GOT3 (cell line): ENCODE measurements at places on chromosomes 2 and 18.

DNA sequence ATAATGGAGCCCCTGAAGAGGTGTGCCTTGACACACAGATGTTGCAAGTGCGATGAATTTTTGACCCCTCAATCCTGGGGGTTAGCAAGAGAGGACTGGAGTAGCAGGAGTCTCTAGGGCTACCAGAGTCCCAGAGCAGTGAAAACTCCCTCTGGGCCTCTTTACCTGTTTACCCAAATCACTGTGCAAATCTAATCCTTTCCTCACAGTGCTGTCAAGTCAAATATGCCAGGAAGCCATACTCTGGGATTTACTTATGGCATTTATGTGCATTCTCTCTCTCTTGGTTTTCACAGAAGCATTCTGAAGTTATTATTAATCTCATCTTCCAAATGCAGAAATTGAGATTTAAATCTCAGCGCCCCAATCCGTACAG, 62.0 kb downstream of the MOGAT1 start:
- DNase-seq: no peak

DNA sequence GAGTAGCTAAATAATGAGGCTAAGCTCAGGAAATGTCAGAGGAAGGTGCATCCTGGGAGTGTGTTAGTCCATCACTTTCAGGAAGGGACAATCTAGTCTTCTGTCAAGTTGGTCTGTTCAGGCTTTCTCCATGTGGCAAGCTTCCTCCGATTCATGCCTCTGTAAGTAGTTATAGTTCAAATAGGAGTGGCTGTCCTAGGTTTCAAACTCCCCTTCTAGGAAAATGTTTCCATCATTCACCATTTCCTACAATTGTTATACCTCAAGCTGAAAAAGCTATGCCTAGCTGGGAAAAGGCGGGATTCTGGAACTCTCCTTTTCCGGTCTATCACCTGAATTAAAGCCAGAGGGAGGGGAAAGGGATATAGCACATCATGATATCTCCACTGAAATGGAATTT, 287.7 kb upstream of the ZSWIM2 start:
- DNase-seq: no peak

GRCh38 chr2:138712212-138712979, 67.8 kb downstream of the NXPH2 start:
- DNase-seq: no peak

DNA sequence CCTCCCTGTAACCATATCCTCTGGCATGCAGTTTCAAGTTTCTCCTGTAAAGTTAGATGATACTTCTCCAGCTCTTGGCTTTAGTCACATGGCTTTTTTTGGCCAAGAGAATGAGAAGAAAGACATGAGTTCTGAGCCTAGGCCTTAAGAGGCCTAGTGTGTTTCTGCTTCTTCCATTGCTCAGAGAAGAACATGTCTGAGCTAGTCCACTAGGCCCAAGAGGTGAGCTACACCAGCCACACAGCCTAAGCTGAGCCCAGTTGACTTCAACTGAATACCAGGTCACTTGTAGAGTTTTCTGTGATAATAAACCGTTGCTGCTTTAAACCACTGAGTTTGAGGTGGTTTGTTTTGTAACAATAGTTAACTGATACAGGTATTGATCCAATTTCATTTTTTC, 19.9 kb upstream of the EFEMP1 start:
- DNase-seq: no peak

DNA sequence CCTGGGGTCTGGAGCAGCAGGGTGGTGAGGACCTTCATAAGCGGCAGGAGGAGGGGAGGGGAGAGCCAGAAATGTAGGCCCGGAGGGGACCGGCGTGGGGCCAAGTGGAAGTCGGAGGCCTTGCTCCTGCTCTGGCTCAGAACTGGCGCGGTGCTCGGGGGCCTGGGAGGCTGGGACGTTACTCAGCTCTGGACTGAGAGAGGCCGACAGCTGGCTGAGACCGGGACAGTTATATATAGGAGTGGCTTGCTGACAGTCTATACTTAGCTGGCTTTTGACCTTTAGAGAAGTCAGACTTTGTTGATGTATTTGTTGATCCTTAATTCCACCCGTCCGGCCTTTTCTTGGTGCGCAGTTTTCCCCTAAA, 15.7 kb downstream of the IGFBP5 start:
- DNase-seq: no peak

DNA sequence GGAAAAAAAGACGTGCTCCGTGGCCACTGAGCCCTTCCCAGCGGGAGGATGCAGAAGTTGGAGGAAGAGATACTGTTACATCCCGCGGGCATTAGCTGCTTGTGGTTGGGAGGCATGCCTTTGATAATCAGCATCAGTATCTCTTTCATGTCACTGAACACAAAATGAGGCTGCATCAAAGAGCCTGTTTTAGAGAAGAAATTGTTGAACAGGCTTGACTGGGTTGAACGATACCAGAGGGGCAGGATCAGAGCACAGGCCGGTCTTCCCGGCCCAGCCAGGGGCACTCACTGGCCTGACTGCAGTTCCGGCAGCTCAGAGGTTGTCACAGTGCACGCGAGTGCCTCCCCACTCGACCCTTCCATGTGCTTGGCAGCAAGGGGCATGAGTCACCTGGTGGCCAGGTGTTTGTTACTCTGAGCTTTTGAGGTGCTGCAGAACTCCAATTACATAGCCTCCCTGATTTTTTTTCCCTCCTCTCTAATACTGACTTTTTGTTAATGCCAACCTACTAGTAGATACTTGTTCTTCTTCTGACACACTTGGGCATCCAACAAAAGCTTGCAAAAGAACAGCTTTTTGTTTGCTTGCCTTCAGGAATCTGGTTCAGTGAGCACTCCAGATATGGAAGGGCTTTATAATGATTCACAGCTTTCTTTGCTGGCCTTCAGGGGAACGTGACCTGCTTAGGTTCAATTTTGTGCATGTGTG, 121.6 kb downstream of the VAPA start:
- DNase-seq: no peak

GRCh38 chr2:204129591-204130294, 193.2 kb downstream of the ICOS start:
- DNase-seq: no peak

DNA sequence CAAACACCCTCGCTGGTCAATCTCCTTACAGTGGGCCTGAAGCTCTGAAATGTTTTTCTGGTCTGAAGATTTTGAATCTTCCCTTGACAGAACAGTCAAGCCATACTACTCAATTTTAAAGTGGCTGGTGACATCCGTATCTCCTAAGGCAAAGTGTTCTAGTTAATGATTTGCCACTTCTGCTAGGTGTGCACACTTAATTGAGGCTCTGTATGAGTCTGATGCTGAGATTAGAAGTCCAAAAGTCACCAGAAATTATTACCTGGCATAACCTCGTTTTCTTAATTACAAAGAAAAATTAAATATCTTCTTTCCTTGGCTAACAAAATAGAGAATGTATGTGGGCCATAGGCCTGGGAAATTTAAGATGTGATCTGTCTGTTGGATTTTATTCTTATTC, 104.1 kb downstream of the DPP10 start:
- DNase-seq: no peak

- no peak for DNase-seq
Observed at GRCh38 chr2:68152681-68153347, 4.9 kb upstream of the PNO1 start.

DNA sequence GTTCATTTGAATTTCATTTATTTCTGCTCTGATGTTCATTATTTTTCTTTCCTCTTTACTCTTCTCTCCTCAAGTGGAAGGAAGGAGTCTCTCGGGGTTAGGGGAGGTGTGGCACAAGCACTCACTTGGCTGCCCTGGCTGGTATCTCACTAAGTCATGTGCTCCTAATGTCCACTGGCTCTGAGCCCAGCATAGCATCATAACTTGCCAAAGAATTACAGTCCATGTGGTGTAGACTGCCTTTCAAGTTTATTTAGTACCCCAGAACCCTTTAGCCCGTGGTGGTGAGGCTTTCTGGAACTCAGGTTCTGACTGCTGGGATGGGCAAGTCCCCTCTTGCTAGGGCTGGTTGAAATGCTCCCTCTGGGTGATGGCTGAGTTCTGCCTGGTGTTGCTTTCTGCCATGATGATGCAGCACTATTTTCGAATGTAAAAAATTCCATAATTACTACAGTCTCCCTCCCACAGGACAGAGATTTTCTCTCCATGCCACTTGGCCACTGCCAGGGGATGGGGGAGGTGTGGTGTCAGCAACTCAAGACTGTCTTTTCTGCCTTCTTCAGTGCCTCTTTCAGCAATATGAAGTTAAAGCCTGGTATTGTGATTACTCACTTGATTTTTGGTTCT, 22.2 kb downstream of the SPAG16 start:
- DNase-seq: no peak

DNA sequence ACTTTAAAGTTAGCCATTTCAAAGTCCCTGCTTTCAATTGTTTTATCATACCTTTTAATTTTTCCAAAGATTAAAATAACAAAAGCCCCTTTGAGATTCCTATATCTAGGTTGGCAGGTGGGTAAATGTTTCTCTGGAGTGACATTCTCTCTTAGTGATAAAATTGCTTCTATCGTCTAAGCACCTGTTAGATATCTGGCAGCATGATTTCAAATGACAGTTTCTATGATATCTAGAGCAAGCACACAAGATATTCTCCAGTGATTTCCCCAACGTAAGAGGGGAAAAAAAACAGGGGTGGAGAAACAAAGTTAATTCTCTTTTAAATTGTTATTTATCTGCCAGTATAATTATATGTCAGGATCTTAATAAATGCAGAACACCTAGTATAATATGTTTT, 610.2 kb downstream of the DSC3 start:
- no peak for DNase-seq

DNA sequence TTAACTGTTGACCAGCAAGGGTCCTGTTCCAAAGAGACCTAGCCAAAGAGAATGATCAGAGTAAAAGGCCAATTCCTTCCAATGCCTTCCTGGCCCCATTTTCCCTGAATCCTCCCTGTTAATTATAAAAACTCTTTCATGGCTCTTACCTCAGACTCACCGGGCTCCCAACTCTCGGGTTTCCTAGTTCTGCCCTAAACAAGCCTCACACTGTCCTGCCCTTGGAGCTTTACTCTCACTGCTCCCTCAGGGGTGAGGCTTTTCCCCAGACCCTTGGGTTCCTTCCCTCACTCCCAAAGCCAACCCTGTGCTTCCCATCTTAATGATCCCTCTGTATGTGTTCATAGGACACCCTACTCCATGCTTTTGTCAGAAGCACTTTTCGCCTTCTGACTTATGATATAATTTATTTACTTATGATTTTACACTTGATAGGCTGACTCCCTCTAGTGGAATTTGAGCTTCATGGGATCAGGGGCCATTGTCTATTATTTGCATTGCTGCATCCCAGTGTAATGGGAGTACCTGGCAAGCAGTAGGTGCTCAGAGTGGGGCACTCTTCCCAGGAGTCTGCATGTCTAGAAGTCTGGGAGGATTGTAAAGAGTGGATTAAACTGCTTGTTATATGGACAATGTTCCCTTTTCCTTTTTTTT, 29.9 kb upstream of the ZNG1B start:
- DNase-seq: no peak

DNA sequence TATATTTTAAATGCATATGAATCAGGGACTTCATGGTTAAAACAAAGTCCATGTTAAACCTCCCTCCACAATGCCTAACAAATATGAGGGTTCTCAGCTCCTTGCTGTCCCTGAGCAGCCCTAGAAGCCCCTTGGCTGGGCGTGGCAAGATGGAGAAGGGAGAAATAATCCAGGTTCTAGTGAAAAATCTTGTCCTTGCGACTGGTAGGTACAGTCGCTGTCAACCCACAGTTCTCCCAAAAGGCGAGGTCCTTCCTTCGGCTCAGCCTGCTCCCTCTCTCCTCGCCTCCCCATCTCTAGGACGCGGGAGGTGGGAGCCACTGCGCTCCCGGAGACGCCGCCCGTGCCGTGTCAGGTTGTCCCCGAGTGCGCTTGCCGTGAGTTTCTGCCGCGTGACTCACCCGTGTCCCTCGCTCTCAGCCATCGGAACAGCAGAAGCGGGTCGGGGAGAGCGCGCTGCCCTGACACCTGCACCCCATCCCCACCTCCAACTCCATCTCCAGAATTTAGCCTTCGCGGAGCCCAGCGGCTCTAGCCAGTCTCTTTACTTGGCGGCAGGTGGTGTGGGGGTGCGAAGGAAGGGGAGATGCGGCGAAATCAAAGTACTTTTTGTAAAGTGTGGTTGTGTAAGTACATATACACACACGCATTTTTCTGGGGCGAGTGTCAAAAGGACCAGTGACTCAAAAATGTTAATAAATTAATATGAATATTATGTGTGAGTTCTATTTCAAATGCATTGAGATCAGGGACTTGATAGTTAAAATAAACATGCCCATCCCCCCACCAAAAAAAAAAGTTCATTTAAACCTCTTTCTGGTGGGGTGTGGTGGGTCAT, 65.1 kb upstream of the TMEM17 start:
- no peak for DNase-seq

DNA sequence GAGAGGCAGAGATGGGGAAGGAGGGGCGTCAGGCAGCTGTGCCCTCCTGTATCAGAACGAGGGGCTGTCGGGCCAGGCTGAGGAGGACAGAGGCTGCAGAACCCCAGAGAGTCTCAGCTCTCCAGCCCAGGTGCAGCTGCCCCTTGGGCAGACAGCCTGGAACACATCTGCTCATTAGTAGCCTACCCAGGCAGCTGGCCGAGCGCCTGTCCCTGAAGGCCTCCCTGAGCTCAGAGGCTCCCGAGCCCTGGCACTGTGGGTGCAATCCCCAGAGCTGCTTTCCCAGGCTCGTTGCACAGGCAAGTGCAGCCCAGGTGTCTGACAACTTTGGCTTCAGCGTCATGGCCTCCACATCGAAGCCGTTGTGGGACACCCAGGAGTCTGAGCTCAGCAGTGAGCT, 13.1 kb upstream of the TMEM185B start:
- no peak for DNase-seq

GRCh38 chr2:233713262-233713615, 532 bp downstream of the UGT1A5 start:
- DNase-seq: no peak

GRCh38 chr2:70647873-70648481, 94.4 kb upstream of the TGFA start:
- DNase-seq: peak; percentile 35

- DNase-seq: no peak
Observed at GRCh38 chr2:147548451-147548850, 296.4 kb upstream of the ACVR2A start.

GRCh38 chr2:216970359-216970915, 110.6 kb upstream of the TNP1 start:
- no peak for DNase-seq

- DNase-seq: no peak
Observed at GRCh38 chr2:151357359-151357758, at the start of gene TNFAIP6. TNFAIP6 (plus strand) TSS chr2:151357592; CDS start chr2:151357667, 75 bp downstream.

- DNase-seq: no peak
Observed at GRCh38 chr18:76392349-76392748, 102.7 kb downstream of the ZNF516 start.

DNA sequence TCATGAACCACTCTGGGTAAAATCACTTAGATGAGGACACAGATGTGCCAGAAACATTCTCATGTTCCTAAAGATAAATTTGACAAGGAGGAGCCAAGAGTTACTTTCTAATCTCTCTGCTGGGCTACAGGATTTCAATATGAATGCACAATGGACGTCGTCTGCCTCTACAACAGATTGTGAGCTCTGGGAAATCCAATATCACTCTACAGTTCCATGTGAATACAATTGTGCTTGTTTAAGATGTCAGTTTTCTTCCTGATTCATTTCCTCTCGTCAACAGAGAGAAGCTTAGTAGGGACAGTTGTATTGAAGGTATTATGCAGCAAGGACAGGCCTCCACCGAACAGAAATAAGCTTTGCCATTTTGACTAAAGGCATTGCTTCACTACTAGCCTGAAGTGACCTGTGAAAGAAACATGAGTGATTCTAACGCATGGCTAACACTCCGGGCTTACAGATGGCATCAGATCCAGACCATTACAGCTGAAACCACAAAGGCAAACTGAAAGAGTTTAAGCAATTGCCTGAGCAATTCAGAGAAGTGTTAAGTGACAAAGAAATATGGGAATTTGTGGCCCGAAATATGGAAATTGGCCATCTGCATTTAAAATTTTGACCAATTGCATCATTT, 1591.5 kb downstream of the LRP1B start:
- DNase-seq: no peak
